ENCODE measurements at places on chromosomes 6 and 20.

DNA sequence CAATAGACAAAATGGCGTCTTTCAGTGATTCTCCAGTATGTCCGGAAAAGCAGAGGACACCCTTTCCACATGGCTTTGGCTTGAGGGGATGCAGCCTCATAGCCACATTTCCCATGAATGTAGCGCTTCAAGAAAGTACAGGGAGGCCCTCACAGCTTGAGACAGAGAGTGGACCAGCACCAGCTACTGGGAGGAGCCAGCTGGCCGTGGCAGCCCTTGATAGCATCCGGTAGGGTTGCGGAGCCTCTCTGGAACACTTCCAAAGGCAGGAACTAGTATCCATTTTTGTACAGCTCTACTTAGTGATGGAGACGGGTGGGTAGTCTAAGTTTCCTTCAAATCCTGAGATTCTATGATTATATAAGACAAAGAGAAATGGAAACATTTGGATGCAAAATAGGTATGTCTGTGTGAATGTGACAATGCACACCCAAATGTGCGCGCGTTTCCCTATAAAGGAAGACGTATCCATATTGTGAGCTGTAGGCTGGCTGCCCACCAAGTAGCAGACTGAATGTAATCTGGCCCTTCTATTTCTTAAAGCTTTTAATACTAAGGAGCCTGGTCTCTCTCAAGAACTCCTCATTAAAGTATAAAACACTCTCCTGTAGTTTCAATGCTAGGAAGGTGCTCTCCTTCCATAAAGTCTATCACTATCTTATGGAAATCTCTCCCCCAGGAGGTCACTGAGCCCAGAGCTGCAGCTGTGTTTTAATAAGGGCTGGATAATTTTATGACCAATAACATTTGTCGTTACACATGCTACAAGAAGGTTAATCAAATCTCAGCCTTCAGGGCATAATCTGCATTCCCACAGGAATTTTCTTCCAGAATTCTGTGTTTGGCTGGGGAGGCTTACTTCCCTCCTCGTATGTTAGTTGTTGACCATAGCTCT is 74.0 kb downstream of the SOBP start:
- no peak for DNase-seq

- DNase-seq = no peak
These were observed 106.4 kb upstream of the PTPN1 start for GRCh38 chr20:50403565-50404418.

DNA sequence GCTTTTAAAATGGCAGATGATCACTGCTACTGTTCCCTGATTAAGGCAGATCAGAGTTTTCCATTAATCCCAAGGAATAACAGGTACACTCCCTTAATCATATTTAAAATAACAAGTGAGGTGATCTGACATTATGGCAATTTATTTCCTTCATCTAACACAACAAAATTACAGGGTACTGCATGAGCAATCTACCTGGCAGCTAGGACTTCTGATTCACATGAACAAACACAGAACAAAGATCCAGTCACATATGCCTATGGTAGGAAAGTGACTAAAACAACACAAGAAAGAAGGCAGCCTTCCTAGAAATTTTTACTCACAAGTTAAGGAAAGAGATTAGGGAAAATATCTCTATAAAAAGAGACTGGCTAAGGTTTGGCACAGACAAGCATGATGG is 33.2 kb downstream of the MAP7 start:
- DNase-seq = no peak

- DNase-seq = no peak
These were observed 129.1 kb downstream of the ERMARD start for GRCh38 chr6:169880516-169880915.

GRCh38 chr6:1481286-1481685 is 91.9 kb downstream of the FOXF2 start:
- DNase-seq = peak; percentile 95

GRCh38 chr20:35091816-35092523 is 637 bp downstream of the TRPC4AP start:
- DNase-seq = no peak

- no peak for DNase-seq
These were observed 121.7 kb downstream of the SMOC2 start for GRCh38 chr6:168562576-168563151.

- no peak for DNase-seq
These were observed 2.3 kb downstream of the FAM184A start for GRCh38 chr6:119076173-119076572.

DNA sequence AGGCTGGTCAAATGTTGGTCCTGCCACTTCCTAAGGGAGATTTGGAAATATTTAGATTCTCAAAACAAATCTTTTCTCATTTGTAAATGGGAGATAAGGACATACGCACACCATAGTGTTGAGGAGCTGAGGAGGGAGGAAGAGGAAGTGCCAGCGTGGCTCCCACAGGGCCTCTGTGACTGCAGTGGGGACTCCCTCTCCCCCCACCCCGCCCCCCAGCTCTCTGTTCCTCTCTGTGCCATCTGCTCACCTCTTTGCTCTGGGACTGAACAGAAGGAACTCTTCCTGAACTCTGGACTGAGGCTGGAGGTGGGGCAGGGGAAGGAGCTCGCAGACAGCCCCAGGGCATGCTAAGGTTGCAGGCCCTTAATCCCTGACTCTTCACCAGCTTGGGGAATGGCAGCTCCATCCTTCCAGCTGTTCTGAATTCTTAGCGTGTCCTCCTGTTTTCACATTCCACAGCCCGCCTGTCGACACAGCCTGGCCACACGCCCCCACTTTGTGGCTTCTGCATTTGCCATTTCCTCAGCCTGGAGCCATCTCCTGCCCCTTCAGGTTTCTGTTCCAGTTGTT is 11.4 kb downstream of the DDX27 start:
- DNase-seq = no peak
